Activated CD4-positive, CD25-positive, alpha-beta regulatory T cell (primary cell): ENCODE measurements at places on chromosomes 5 and 9.
A peak's percentile ranks its signal among the peaks of the same experiment; 100 is the strongest.

DNA sequence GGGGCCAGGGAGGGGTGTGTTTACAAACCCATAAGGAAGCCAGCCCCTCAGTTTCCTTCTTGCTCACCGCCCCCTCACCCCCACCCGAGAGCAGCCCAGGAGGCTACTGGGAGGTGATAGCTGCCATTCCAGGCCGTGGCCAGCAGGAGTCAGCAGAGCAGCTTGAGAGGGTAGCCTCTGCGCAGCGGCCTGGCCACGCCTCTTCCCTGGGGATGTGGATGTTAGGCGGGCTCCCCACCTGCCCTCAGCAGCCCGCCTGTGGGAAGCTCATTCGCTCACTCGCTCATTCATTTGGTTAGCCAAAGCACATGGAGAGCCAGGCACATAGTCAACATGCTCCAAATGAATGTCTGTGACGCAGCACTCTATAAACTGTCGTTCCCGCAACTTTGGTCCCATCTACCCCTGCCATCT lies 6.1 kb upstream of the DPM2 start:
- DNase-seq = peak; percentile 59

GRCh38 chr5:34022121-34022705 lies 14.4 kb upstream of the AMACR start:
- no peak for DNase-seq

DNA sequence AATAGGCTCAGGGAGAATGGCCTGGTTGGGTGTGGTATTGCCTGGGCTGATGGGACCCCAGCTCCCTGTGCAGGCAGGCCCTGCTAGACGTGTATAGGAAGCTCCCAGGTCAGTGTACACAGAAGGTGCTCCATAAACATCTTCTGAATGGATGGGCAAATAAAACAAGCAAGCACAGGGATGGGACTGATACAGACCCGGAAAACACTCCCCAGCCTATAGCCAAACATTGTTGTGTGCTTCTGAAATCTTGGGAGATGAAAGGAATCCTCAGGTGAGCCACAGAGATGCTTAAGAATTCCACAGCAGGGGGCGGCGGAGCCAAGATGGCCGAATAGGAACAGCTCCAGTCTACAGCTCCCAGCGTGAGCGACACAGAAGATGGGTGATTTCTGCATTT lies 151.8 kb downstream of the ENTREP1 start:
- DNase-seq = no peak

GRCh38 chr5:35919191-35919590 lies 19.2 kb downstream of the CAPSL start:
- no peak for DNase-seq

GRCh38 chr9:137074657-137075274 lies 2.6 kb upstream of the UAP1L1 start:
- DNase-seq = no peak

DNA sequence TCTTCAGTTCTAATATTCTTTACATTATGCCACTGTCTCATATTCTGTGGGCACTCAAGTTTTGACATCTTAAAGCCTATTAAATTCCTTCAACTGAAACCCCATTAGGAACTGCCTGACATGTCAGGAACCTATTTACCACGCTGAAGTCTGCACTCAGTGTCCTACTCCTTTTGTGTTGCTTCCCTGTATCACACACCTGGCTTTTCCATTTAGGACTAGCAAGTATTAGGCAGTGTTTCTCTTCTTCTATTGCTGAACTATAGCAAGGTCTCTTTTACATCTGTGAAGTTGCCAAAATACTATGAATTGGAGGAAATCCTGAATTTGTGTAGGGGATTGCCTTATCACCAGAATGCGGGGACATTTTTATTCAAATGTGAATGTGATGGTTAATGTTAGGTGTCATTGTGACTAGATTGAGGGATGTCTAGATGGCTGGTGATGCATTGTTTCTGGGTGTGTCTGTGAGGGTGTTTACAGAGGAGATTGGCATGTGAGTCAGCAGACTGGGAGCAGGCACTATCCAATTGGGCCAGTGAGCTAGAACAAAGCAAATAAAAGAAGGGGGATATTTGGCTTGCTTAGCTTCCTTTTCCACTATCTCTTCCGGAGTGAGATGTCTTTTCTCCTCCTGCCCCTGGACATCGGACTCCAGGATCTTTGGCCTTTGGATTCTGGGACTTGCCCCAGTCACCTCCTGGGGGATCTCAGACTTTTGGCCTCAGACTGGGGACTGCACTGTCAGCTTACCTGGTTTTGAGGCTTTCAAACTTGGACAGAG lies 21.2 kb upstream of the VCAN start:
- DNase-seq = no peak

GRCh38 chr9:14517154-14517906 lies 175.9 kb downstream of the ZDHHC21 start:
- DNase-seq = no peak

DNA sequence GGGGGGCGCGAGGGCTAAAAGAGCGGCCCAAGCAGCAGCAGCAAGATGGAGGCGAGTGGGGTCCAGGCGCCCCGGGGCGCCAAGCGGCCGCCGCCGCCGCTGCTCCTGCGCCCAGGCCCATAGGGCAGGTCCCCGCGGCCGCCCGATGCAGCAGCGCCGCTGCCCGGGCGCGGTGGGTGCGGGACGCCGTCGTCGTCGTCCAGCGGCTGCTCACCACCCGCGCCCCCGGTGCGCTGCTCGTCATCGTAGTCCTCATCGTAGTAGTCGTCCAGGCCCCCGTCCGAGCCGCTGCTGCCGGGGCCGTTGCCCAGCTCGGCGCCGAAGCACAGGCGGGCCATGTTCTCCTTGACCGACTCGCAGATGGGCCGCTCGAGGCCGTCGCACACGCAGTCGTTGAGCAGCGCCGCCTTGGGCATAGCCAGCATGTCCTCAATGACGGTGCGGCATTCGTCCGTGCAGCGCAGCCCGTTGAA lies 1.5 kb downstream of the GAS1 start:
- peak; percentile 4 for DNase-seq

GRCh38 chr5:79229357-79230174 lies 6.4 kb upstream of the JMY start:
- no peak for DNase-seq

DNA sequence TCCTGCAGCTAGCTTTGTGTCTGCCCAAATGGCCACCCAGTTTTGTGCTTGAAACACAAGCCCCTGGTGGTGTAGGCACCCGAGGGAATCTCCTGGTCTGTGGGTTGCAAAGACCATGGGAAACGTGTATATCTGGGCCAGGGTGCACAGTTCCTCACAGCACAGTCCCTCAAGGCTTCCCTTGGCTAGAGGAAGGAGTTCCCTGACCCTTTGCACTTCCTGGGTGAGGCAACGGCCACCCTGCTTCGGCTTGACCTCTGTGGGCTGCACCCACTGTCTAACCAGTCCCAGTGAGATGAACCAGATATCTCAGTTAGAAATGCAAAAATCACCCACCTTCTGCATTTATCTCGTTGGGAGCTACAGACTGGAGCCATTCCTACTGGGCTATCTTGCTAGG lies 865.0 kb upstream of the ACO1 start:
- DNase-seq = no peak

DNA sequence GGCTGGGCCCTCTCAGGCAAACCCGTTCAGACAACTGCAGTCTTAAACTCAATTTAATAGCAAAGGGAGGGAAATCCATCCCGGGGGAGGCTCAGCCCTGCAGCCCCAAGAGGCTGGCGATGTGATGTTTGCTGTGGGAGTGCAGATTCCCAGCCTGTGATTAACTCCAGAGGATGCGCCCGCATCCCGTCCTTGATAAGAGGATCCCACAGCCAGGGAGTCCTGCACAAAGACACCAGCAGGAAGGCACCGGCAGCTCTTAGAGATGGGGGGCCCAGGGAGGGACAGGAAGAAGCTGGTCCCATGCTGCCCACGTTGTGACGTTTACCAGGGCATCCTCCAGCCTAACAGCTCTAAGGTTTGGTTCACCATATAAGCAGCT lies 64.7 kb downstream of the MRPL36 start:
- no peak for DNase-seq

DNA sequence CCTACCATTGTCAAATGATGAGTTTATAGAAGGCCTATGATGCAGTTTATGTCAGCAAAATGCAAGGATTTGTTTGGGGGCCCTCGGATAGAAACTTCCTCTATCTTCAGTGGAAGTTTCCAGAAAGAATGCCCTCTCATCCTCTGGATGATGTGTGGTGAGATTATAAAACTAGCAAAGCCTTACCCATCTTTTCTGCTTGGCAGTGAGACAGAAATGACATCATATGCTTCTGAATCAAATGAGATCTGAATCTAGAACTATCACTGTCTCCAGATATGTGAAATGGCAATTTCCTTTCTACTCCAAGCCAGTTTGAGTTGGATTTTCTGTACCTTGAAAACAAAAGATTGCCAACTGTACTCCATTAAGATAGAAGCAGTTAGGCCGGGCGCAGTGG lies 60.4 kb upstream of the CKMT2 start:
- DNase-seq = no peak

- no peak for DNase-seq
These were observed 45.4 kb downstream of the SNX30 start for GRCh38 chr9:112795921-112796320.

GRCh38 chr5:163995206-163995605 lies 489.8 kb downstream of the MAT2B start:
- DNase-seq = no peak

DNA sequence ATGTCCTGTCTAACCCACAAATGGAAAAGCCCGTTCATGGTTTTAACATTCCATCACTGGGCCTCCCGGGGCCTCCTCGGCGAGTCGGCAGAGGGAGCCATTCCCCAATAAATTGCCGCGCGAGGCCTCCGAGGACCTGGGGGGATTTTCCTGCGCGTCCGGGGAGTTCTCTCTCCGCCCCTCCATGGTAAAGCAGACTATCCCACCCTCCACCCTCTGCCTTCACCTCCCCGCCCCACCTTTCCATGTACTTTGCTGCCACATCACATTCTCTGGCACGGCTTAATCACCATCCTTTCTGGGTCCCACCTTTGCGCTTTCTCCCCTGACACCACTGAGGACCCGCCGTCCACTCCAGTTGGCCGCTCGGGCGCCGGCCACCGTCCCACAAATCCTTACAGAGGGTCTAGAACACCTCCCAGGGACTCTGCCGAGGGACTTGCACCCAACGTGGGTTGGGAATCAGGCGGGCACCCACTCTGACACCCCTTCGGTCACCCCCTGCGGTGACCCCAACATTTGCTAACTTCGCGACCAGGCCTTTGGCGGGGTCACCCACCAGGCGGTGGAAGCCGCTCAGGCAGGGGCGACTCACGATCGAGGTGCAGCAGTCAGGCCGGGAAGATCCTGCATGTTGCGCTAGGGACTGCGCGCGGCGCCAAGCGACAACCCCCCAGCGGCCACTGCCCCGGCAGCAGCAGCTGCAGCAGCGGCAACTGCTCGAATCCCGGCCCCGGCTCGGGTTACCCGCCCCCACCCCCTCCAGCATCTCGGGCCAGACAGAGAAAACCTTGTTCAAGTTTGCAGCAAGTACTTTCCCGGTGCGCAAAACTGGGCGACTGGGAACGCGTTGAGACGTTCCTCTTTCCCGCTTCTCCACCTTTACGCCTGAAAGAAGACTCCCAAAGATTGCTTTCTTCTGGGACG lies at the start of gene MEGF10:
Gene MEGF10 (plus strand): TSS at position 778 of the 927 bp plus-strand sequence. CDS start 40,513 bp downstream, outside the sequence.
- DNase-seq = no peak

GRCh38 chr9:107334103-107334776 lies 51.2 kb downstream of the RAD23B start:
- DNase-seq = no peak

- no peak for DNase-seq
These were observed 101.7 kb downstream of the BNC2 start for GRCh38 chr9:16768816-16769215.

DNA sequence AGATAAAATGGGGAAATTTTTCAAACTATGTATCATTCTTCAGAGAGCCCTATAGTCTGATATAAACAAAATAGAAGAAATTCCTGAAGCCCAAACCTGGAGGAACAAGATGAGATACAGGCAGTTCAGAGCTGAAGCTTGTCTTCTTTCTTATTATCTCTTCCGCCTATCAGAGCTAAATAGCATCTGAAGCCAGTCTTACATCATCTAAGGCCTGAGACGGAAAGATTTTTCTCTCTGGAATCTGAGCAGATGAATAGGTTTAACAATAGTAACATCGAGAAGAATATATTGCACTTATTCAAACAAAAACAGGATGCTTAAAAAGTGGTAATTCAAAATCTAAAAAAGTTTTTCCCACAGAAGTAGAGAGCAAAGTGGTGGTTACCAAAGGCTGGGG lies 59.8 kb downstream of the LPAR1 start:
- DNase-seq = no peak
